ENCODE measurements at places on chromosomes 2 and 18.

DNA sequence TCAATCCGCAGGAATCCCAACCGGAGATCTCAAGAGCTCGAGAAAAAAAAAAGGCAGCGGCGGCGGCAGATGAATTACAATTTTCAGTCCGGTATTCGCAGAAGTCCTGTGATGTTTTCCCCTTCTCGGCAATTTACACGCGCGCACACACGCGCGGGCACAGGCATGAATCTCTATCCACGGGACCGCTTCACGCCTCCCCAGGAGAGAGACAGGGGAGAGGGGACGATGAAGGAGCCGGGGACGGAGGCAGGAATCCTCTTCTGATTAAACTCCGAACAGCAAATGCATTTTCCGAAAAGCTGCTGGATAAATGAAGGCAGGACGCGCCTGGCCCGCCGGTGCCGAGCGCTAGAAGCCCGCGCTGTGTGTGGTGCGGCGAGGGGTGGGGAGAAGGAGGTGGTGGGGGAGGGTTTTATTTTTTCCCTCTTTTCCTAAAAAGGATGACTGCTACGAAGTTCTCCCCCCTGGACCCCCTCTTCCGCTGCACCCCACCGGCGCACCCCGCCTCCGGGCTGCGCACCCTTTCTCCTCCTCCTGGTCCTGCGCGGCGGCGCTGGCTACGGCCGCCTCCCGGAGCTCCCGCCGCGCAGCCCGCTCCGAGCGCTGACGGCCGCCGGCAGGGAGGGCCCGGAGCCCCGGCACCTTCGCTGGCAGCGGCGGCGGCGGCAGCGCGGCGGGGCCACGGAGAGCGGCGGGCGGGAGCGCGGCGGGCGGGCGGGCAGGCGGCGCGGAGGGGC is at the start of gene BCL2:
Gene BCL2, minus strand, starts transcription at position 387 of the 740 bp plus-strand sequence.
- DNase-seq, result no peak

DNA sequence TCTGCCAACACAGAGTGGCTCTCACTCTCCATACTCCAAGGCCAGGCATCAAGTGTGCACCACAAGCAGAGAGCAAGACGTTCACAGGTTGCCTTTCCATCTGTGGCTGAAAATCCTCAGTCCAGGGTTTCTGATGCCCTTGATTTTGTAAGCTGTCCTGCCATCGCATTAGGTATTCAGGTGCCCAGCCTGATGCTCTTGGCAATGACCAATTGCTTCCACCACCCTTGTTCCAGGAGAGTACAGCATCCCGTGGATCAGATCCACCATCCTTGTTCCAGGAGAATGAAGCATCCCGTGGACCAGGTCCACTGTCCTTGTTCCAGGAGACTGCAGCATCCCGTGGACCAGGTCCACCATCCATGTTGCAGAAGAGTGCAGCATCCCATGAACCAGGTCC is 133.4 kb upstream of the GPC1 start:
- no peak for DNase-seq

GRCh38 chr18:4870177-4870773 is 326.8 kb downstream of the AKAIN1 start:
- DNase-seq, result no peak

DNA sequence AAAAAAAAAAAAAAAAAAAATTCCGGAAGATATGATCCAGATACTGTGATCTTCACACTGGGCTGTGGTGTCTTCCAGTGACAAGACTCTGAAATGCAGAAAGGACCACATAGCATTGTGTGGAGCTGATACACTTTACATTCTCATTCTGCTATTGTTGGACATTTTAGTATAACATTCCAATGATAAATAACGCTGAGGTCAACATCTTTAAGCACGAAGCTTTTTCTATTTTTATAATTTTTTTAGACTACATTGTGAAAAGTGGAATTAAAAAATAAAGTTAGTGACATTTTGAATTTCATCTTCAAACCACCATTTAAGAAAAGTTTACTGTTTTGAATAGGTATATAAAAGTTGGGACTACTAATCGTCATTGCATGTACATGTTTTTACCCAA is 62.7 kb downstream of the CDCA7 start:
- DNase-seq, result no peak

- DNase-seq, result no peak
These were observed 217.0 kb downstream of the OSR1 start for GRCh38 chr2:19141234-19142004.

GRCh38 chr2:135709992-135710391 is 31.7 kb upstream of the UBXN4 start:
- peak; percentile 8 for DNase-seq

DNA sequence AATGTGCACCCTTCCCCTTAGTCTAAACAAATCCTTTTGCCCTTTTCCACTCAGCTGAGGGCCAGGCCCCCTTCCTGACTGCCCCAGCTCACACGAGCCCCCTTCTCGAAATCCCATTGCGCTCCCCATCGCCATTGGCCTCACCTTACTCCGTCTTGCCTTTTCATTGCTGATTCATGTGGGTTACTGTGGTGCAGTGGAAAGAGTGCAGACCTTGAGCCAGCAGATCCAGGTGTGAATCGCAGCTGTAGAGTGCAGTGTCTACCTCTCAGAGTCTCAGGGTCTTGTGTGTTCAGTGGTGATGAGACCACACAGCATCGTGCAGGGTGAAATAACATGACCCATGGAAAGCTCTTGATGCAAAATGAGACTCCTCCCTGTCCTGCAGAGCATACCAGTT is 132.4 kb upstream of the APCDD1 start:
- no peak for DNase-seq

GRCh38 chr2:166627893-166628292 is 133.8 kb upstream of the SCN7A start:
- no peak for DNase-seq

- DNase-seq, result no peak
These were observed 59.1 kb downstream of the NCK2 start for GRCh38 chr2:105803773-105804172.

DNA sequence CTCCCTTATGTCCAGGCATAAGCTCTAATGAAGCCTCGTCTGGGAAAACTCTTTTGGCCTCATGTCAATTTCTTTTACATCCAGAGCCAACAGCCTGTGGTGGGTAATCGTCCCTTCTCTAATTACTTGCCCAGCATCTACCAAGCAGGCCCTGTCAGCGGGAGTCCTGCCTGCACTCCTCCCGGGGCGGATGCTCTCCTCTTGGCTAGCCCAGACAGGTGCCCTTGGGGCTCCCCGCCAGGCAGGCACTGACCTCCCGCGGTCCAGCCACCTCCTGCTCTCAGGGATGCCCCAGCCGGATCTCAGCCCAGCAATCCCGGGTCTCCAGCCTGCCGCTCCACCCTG is 74.2 kb downstream of the NCAPH start:
- DNase-seq, result no peak

DNA sequence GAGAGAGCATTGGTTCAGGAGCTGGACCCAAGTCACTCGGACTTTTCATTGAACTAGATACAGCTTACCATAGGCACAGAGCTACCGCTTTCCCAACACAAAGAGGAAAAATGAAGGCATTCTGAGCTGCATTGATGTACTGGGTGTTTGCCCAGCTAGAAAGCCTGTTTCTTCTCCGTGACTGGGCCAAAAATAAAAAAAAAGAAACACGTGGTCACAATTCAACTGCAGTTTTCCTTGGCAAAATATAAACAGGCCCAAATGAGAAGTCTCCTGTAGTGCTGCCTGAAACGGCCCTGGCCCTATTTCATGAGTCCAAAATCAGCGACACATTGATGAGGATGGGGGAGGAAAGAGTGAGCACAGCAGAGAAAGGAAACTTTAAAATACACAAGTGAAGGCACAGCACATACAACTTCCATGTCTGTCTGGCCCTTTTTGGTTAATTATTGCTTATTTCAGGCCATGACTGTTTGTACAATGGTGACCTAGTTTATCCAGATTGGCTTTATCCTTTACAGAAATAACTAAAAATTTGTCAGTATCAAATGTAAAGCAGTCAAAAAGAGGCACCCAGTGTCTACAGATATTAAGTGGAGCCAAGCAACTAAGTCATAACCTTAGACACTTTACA is 179.7 kb downstream of the ICOS start:
- DNase-seq, result no peak

DNA sequence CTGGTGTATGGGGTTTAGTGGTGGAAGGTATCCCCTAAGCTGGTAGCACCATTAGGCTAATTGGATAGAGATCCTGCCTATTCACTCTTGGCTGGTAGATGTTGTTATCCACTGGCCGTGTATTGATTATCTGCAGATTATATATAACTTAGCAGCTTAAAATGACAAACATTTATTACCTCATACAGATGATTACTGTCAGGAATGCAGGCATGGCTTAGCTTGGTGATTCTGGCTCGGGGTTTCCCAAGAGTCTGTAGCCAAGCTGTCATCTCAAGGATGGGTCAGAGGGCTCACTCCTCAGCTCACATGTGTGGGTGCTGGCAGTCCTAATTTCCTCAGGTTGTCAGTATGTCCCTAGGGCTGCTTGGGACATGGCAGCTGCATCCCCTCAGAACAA is 465.8 kb downstream of the PARD3B start:
- DNase-seq, result no peak

DNA sequence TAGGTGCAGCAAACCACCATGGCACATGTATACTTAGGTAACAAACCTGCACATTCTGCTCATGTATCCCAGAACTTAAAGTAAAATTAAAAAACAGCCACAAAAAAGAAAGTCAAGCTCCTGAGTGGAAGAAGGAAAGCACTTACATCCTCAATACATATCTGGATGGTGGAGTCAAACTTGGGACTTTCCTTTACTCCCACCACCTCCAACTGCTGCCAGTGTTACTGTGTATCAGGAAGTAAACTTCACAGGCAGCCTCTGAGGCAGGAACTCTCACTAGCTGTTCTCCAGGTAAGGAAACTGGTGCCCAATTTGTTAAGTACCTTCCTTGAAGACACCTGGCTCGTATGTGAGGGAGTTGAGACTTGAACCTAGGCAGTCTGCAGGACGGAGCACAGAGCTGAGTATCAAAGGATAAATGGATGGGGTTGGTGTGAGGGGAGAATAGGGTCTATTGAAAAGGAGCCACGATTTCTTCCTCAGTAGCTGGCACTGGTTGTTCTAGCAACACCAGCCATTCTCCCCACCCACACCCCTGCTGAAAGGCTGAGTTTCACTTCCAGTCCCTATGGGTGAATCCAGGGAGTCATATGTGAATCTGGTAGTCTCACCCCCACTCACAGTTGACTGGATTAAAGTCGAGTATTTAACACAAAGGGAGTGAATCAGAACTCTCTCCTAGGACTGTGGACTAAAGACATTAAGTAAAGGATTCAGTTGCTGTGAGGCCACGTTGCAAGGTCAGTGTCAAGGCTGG is 50.0 kb upstream of the GPR39 start:
- no peak for DNase-seq

DNA sequence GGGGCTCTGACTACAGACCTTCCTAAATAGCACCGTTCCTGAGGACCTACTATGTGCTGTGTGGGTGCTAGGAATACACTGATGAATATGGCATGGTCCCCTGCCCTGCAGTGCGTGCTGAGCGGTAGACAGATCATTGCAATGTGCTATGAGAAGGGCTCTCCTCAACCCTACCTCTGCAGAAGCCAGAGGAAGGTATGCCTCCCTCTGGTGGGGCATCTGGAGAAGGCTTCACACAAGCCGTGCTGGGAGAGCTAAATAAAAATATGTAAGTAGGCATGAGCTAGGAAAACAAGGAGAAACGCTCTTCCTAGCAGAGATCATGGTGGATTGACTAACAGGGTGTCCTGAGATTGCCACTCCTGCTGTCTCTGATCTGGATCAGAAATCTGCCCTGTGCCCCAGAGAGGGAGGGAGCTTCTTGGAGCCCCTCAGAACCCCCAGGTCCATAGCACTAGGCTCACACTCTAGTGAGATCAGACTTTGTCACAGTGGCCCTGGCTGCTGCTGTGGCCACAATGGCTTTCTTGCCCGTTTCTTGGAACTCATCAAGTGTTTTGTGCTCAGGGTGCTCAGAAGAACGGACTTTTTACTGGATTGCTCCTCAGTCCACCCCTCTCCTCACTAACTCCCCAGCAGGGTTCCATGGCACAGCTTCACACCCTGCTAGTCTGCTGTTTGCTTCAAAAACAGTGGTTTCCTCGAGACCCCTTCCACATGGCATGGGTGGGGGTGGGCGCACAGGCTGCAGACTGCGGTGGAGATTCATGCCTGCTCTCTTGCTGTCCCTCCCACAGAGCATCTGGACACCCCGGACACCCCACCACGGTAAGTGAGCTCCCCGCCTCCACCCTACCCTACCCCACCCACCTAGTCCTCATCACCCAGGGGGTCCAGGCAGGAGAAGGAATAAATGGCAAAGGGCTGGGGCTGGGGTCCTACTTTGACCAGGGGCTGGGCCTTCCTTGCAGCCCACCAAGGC is 14.2 kb downstream of the SIGLEC15 start:
- DNase-seq, result peak; percentile 15

All from NT2/D1 (cell line).